ENCODE measurements at places on chromosomes 1 and 21. TPM values are rescaled to one million over a fixed set of nuclear protein-coding genes. Genes with fewer than 3 reads are reported as not detected.

Gene IL12RB2
- total RNA-seq: 2.2 TPM

Gene AHCTF1
- 35.7 TPM for total RNA-seq

Gene GPR61
- total RNA-seq: under 0.01 TPM

Gene C1orf174
- total RNA-seq: 15.4 TPM

Gene CLCA4
- total RNA-seq: 1.8 TPM

Gene RGS1
- total RNA-seq: 13.0 TPM

Gene CR2
- total RNA-seq: under 0.01 TPM

Gene BOLA1
- total RNA-seq: 10.9 TPM

Gene OR2L2
- total RNA-seq: not detected

Gene TNFAIP8L2
- 2.2 TPM for total RNA-seq

Measured in skin of body (tissue), 3 donors.